ENCODE measurements at places on chromosomes 2 and 18. TPM values are rescaled to one million over a fixed set of nuclear protein-coding genes. Genes with fewer than 3 reads are reported as not detected.

THSD7B gene
- 0.10 TPM for polyA plus RNA-seq

TMEM182 gene
- polyA plus RNA-seq: 0.74 TPM

SP140 gene
- polyA plus RNA-seq: 1.9 TPM

CCDC74A gene
- polyA plus RNA-seq: 13.9 TPM

WDFY1 gene
- 32.1 TPM for polyA plus RNA-seq

PJVK gene
- 11.6 TPM for polyA plus RNA-seq

GAD1 gene
- polyA plus RNA-seq: 18.3 TPM

RGPD3 gene
- polyA plus RNA-seq: 0.13 TPM

CABLES1 gene
- polyA plus RNA-seq: 3.6 TPM

ABCB11 gene
- 0.13 TPM for polyA plus RNA-seq

SNORC gene
- 3.1 TPM for polyA plus RNA-seq

RTP5 gene
- polyA plus RNA-seq: 0.07 TPM

CPSF3 gene
- polyA plus RNA-seq: 22.8 TPM

MTHFD2 gene
- polyA plus RNA-seq: 19.8 TPM
